GM04504 (cell line): ENCODE measurements at places on chromosomes 11 and 22.

DNA sequence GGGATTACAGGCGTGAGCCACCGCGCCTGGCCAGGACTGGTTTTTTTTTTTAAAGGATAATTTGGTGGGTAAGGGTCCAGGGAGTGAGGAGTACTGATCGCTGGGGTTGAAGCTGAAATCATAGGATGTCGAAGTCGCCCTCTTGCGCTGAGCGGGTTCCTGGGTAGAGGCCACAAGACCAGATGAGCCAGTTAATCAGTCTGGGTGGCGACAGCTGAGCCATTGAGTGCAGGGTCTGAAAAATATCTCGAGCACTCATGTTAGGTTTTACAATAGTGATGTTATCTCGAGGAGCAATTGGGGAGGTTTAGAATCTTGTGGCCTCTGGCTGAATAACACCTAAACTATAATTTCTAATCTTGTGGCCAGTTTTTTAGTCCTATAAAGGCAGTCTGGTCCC, 7.8 kb downstream of the APOL5 start:
- DNase-seq: no peak

GRCh38 chr11:16410479-16410878, 54.1 kb upstream of the SOX6 start:
- no peak for DNase-seq

GRCh38 chr11:118396097-118396501, 5.3 kb upstream of the ATP5MG start:
- DNase-seq: no peak

GRCh38 chr11:71543866-71544265, 4.4 kb upstream of the KRTAP5-9 start:
- no peak for DNase-seq

- no peak for DNase-seq
These were observed 44.2 kb downstream of the OTOG start for GRCh38 chr11:17591293-17591692.
